Urinary bladder (tissue), 4 donors: ENCODE measurements at places on chromosomes 1 and 21. TPM values are rescaled to one million over a fixed set of nuclear protein-coding genes. Genes with fewer than 3 reads are reported as not detected.

CENPF gene
- total RNA-seq: 46.2 TPM

CA14 gene
- total RNA-seq: 0.37 TPM

SPATA21 gene
- not detected for total RNA-seq

LRIG2 gene
- 49.7 TPM for total RNA-seq

ENAH gene
- total RNA-seq: 229 TPM

PPIE gene
- total RNA-seq: 31.0 TPM

MAN1C1 gene
- total RNA-seq: 18.2 TPM

DNASE2B gene
- total RNA-seq: not detected

ERO1B gene
- 17.3 TPM for total RNA-seq

DNA sequence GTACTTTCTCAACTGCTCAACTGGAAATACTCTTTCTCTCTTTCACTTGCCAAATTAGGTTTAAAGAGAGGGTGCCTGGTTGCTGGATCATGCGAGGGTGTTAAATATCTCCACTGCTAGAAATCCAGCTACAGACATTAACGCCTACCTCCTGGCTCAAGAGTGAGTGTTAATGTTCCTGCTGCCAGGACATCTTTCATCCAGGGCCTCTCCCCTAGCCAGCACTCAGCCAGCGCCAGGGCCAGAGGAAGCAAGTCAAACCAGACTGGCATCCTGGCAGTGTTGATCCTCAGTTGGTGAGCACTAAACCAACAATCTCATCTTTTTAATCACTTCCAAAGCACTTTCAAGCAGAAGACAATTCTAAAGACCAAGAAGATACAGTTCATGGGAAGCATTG lies 92.9 kb upstream of the BARHL2 start:
- no peak for DNase-seq

GRCh38 chr1:61043010-61043820 lies 39.1 kb upstream of the NFIA start:
- DNase-seq: no peak

- no peak for DNase-seq
Observed at GRCh38 chr1:231613419-231614349, 12.9 kb upstream of the DISC1 start.

DNA sequence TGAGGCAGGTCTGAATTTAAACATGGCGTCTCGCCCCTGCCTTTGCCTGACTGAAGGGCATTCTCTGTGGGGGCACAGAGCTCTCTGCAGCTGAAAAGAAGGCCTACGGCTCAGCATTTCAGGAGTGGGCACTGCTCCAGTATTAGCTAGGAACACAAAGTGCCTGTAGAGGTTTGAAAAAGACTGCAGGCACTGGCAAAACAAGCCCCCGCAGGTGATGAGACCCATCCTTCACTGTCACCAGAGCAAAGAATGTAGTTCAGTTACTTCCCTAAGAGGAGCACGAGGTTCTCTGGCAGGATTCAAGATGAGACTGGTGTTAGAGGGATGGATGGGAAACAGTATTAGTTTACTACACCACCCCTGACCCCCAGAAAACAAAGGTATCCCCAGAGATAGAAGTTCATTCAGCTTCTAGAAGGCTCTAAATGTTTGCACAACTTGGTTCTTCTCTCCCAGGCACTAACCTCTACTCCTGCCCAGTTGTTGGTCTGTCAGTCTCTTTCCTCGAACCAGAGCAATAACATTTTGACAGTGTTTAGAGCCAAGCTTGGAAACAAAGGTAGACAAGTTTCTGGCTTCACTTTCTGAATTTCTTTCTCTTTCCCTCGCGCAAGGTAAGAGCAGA lies 101.9 kb upstream of the KCNE2 start:
- no peak for DNase-seq

DNA sequence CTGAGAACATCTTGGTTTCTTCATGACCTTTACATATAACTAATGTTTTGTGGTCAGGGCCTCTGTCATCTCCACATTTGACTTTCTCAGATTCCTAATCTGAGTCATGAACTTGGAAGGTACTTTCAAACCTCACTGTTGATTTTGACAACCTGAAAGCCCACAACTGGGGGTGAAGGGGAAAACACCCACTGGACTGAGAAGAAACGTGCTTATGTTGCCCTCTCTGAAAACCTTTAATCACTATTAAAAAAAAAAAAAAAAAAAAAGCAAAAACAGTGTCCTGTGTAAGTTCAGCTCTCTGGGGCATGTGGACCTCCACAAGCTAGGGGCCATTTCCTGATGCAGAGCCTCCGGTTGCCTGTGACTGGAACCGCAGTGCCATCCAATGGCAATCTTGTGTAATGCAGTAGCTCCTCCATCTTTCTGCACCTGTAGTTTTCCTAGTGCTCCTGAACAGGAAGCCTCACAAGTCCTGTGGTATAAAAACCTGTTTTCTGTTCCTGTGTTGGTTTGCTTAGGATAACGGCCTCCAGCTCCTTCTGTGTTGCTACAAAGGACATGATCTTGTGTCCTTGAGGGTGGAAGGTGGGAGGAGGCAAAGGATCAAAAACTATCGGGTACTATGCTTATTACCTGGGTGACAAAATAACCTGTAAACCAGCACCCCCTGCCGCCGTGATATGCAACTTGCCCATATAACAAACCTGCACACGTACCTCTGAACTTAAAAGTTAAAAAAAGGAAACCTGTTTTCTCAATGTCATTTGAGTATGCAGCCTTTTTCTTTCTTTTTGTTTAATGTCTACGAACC lies 124.5 kb downstream of the ZNF648 start:
- peak; percentile 3 for DNase-seq

GRCh38 chr1:21499283-21499950 lies 9.8 kb upstream of the ALPL start:
- no peak for DNase-seq

GRCh38 chr1:150406483-150406882 lies 42.5 kb downstream of the RPRD2 start:
- no peak for DNase-seq

DNA sequence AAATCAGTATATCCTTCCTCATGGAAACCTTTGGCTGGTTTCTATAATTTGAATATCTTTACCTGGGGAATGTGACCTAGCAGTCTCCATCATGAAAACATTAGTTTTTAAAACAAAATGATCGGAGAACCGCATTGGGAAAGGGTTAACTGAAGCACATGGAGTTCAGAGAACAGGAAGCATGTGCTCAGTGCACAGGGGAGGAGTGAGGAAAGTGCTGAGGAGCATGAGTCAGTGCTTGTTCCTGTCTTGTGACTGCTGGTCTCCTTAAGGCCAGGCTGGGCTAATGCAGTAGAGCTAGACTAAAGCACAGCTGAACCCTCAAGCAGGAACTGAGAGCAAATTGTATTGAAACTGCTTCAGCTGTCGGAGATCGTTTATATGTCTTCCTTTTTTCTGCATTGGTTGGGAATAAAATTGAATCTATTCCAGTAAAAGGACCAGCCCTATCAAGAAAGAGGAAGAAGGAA lies 5.8 kb downstream of the IFI16 start:
- no peak for DNase-seq

DNA sequence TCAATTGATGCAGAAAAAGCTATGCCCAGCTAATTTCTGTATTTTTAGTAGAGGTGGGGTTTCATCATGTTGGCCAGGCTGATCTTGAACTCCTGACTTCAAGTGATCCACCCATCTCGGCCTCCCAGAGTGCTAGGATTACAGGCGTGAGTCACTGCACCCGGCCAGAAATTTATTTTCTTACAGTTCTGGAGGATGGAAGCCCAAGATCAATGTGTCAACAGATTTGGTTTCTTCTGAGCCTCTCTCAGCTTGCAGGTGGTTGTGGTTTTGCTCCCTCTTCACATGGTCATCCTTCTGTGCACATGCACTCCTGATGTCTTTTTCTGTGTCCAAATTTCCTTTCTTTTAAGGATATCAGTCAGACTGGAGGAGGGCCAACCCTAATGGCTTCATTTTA lies 35.6 kb downstream of the SHCBP1L start:
- no peak for DNase-seq

DNA sequence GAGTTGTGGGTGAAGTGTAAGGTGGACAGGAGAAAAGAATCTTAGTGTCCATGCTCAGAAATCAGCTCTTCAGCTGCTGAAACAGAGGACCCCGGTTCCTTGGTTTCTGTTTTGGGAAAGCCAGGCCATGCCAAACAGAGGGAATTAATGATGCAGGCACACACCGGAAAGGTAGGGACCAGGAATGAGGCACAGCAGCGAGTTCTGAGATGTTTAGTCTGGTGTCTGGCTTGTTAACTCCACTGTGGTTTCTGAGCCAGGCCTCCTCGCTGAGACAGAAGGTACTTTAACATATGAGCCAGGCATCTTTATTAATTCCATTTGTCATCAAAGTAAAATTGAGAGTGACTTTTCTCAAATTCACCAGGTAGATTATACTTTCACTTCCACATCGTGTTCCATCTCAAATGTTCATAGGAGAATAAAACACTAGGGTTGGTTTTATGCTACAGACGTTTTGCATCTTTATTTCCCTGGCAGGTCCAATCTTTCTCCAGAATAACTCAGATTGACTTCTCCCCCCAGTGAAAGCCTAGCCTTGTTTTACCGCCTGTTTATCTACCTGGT lies 23.5 kb downstream of the LRRC8D start:
- DNase-seq: no peak

GRCh38 chr1:22739648-22740385 lies 29.2 kb downstream of the EPHB2 start:
- DNase-seq: no peak

DNA sequence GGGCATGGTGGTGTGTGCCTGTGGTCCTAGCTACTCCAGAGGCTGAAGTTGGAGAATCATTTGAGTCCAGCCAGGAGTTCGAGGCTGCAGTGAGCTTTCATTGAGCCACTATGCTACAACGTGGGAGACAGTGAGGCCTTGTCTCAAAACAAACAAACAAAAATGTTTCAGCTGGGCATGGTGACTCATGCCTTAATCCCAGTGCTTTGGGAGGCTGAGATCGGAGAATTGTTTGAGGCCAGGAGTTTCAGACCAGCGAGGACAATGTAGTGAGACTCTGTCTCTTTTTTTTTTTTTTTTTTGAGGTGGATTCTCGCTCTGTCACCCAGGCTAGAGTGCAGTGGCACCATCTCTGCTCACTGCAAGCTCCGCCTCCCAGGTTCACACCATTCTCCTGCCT lies 5.0 kb upstream of the RPL5 start:
- no peak for DNase-seq

DNA sequence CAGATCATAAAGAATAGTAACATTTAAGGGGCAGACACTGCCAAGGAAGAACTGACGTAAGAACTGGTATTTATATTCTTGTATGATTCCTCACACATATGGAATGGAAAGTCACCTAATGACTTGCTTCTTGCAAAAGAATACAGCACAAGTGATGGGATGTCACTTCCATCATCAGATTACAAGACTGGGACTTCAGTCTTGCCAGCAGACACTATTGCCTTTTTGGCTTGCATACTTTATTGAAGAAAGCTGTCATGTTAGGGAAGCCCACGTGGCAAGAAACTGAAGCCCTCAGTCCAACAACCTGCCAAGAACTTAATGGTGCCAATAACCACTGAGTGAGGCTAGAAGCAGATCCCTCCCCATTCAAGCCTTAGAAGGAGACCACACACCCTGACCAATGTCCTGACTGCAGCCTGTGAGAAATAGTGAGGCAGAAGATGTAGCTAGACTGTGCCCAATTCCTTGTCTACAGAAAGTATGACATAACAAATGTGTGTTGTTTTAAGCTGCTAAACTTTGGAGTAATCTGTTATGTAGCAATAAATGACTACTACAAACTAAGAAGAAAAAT lies 12.0 kb downstream of the EGLN1 start:
- no peak for DNase-seq

- DNase-seq: no peak
Observed at GRCh38 chr21:38352536-38353219, 95.9 kb downstream of the KCNJ15 start.

- no peak for DNase-seq
Observed at GRCh38 chr1:22253012-22253790, 110.3 kb upstream of the WNT4 start.

GRCh38 chr21:41660748-41661147 lies 106.1 kb downstream of the RIPK4 start:
- no peak for DNase-seq

DNA sequence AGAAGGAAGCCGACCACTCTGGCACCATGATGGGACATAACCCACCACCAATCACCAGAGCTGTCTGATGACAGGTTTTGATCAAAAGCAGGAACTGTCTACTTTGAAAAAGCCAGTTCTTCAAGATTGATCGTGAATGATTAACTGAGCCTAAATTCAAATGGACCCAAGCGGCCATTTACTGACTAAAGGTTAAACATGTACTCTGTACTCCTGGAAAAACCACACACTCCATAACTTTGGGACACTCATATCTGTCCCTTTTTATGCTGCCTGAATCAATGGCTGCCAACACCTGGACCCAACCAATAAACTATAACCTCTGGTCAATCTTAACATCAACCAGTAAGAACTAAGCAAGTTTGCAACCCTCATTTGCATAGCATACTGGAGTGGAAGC lies 206.6 kb downstream of the URB2 start:
- DNase-seq: no peak

DNA sequence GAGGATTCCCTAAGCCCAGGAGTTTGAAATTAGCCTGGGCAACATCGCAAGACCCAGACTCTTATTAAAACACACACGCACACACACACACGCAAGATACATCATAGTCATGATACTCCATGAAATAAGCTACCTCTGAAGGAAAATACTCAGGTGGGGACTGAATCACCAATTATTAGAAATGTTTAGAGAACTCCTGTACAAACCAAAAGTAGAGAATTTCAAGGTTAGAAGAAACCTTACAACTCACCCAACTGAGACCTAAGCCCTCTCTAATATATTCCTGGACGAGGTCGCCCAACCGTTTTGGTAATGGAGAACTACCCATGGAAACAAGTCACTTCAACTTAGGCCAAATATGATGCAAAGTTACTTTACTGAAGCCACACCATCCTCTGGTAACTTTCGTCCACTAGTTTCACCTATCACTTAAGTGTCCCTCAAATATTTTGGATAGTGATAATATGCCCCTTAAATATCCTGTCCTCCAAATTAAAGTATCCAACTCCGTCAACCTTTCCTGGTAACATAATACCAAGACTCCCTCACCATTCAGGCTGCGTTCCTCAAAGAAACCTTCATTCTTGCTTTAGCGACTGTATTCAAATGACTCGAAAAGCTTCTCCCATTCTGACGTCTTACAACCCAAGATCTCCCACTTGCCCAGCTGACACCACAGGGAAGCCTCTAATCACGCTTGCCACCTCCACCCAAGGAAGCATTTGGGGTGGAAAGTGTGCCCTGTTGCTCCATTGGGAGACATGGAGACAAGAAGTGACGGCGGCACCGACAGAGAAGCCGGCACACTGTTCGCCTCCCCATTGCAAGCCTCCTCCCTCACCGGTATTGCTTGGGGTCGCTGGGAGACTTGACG lies 856 bp downstream of the NRDC start:
- peak; percentile 3 for DNase-seq

- DNase-seq: no peak
Observed at GRCh38 chr1:37614105-37614504, 18.4 kb upstream of the GNL2 start.

DNA sequence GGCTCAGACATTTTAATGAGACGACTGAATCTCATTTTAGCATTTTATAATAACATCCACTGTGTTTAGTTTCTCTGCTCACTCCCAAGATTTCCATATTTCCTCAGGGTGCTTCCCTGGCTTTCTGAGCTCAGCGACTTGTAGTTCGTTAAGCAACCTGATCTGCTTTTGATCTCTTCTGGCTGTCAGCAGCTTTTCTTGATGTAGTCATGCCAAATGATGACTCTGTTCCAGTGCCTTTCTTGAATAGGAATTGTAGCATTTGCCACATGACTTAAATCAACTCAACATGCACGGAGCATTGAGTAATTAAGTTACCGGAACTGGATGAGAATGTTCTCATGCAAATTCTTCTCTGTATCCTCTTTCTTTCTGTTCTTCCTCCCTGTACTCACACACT lies 246.1 kb downstream of the FMN2 start:
- DNase-seq: no peak
